ENCODE measurements at places on chromosomes 11 and 22. TPM values are rescaled to one million over a fixed set of nuclear protein-coding genes. Genes with fewer than 3 reads are reported as not detected.

DNA sequence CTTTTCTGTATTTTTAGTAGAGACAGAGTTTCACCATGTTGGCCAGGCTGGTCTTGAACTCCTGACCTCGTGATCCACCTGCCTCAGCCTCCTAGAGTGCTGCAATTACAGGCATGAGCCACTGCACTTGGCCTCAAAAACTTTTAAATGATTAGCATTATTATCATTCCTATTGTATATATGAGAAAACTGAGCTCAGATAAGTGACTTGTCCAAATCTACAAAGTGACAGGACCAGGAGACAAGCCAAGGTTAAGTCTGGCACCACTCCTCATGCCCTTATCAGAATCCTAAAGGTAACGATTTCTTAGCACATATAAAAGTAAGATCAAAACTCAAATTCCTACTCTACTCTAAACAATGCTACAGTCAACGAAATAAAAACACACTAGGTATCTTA is 32.2 kb upstream of the CHRNA10 start:
- no peak for DNase-seq

DNA sequence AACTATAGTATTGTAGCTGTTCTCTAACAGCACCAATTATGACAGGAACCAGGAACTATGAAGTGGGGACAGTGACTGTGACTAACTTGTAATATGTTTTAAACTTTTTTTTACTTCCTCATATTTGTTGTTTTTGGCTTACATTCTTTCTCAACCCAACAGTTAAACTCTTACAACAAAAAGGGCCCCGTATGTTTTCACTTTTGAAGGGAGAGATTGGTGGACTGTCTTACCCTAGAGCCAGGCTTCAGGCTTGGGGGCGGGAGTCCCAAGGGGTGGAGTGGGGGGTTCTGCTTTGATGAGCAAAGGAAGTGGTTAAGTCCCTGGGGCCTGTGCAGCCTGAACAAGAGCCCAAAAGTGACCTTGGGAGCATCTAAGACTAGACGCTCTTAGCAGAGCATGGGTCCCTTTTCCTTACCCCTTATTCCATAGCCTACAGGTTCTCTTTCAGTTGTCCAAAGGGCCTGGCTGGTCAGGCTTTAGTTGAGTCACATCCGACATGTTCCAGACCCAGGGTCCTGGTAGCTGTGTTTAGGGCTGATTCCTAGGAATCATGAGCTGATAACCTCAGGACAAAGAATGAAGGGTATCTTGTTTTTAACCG is 38.8 kb downstream of the STIM1 start:
- no peak for DNase-seq

- peak; percentile 81 for DNase-seq
Measured at GRCh38 chr22:39277142-39277607, 32.4 kb upstream of the PDGFB start.

DNA sequence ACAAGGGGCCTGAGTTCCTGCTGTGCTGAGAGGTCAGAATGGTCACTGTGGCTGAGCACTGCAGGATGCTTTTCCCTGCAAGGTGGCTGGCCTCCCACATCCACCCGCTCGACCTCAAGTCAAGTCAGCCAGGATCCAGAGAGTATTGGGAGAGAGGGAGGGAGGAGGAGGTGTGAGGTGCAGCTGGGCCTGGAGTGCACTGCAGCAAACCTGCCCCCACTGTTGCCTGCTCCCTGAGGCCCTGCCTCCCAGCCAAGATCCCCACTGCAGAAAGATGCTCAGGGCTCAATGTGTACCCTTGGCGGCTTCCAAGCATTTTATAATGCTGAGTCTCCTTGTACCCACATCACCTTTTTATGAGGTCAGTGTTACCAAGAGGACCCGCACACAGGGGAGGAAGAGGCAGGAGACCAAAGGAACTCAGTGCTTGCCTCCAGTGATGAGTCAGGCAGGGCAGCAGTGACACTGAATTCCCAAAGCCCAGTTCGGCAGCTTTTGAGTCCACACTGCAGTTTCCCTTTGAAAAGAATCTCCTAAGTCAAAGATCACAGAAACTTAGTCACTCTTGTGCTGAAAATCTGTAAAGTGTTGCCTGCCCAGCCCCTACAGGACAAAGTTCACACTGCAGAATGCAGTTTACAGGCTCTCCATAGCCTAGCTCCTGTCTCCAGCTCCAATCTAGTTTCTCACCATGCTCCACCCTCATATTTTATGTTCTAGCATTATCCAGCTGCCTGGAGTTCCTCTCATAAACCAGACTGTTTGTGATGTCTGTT is 3.1 kb downstream of the ENDOD1 start:
- peak; percentile 61 for DNase-seq

DNA sequence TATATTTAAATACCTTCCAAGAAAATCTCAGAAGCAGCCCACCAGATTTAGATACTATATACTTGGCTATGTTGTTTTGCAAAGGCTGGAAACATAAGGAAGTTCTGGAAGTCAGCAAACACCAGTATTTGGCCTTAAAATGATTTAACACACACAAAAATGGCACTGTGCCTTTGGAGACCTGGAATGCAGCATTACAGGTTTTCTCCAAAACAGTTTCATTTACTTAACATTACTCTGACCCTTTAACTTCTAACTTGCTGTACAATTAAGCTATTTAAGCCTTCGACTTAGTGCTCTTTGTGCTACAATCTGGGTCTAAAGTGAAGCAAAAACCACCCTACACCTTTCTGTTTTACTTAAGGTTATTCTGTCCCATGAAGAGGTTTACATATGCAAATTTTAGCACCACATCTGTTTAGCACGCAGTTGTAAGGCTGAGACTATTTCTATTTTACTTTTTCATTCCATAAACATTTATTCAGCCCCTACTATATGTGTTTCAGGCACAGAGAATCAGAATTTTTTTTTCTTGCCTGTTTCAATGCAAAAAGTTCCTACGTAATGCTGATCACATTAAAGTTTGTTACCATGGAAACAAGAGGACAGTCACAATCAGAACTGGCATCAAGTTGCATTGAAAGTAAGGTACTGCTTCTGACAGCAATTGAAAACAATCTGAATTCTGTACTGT is 70.3 kb downstream of the MAML2 start:
- peak; percentile 43 for DNase-seq

GRCh38 chr11:123230346-123230745 is 35.3 kb upstream of the CLMP start:
- DNase-seq = no peak

- DNase-seq = peak; percentile 92
Measured at GRCh38 chr22:32723643-32724042, 77.9 kb upstream of the TIMP3 start.

- DNase-seq = peak; percentile 66
Measured at GRCh38 chr22:46797355-46797754, 34.9 kb downstream of the TBC1D22A start.

DNA sequence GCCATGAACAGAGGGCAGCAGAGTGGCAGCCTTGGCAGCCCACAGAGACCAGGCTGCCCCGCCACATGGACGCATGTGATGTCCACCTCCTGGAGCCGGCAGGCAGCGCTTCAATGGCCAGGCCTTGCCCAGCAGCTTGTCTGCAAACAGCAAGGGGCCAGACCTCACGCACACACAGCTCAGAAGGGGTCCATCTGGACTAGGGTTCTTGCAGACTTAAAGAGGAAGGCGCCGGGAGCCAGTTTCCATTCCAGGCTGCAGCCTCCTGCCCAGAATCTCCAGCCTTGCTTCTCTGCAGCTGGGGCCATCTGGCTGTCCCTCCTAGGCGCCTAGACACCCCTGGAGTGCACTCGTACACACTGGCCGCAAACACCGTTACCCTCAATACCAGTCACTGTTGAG is 91.9 kb upstream of the TMEM45B start:
- no peak for DNase-seq

DNA sequence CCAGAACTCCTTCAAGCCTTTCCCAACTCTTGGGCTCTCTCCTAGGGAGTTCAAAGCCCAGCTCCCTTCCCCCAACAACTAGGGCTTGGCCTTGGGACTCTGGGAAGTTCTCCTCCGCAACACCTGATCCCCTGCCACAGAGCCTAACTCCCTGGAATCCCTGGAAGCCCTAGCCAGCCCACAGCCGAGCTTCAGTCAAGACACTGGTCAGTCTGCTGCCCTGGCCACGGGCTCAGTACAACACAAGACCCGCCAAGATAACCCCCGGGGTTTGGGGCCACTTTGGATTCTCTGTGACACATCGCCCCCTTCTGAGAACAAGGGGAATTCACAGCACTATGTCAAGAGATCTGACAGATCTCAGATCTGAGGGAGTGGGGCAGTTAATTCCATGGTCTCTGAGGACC is 58.3 kb downstream of the SLC22A12 start:
- DNase-seq = peak; percentile 13

GRCh38 chr11:72244060-72244360 is at the start of gene PHOX2A:
TSS of gene PHOX2A (minus strand) at chr11:72244176. CDS start at chr11:72244004, 172 bp downstream.
- DNase-seq = no peak

- DNase-seq = no peak
Measured at GRCh38 chr22:20012741-20013331, 3.8 kb downstream of the ARVCF start.

- no peak for DNase-seq
Measured at GRCh38 chr11:61709572-61709971, 29.4 kb downstream of the DAGLA start.

- DNase-seq = peak; percentile 53
Measured at GRCh38 chr11:75263944-75264349, 23.4 kb downstream of the TPBGL start.

- no peak for DNase-seq
Measured at GRCh38 chr11:102929166-102929565, 26.4 kb downstream of the MMP13 start.

- DNase-seq = peak; percentile 56
Measured at GRCh38 chr22:24325105-24325757, 54.6 kb downstream of the SPECC1L start.

DNA sequence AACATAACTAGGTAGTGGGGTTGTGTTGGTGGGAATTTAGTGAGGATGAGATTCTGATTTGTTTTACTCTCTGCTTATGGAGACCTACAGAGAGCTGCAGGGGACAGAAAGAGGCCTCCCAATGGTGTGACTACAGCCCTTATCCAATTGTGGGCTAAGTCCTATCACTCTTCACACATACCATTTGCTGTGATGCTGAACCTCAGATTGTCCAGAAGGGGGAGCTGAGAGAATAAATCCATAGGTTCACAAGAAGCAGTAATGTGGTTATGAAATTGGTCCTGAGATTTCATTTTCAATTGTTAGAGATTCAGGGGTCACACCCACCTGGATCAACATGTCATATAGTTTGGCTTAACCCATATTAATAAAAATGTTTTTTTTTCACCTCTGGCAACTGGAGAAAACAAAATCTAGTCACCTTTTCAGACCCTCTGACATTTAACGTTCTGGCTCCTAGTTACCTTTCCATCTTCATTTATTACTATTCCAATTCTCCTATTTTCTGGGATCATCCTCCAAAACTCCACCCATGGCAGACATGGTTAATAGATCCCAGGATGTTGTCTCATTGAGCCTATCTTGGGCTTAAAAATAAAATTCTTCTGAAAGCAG is 53.3 kb upstream of the PTPN5 start:
- peak; percentile 58 for DNase-seq

- no peak for DNase-seq
Measured at GRCh38 chr22:37097346-37097745, 12.2 kb downstream of the TMPRSS6 start.

DNA sequence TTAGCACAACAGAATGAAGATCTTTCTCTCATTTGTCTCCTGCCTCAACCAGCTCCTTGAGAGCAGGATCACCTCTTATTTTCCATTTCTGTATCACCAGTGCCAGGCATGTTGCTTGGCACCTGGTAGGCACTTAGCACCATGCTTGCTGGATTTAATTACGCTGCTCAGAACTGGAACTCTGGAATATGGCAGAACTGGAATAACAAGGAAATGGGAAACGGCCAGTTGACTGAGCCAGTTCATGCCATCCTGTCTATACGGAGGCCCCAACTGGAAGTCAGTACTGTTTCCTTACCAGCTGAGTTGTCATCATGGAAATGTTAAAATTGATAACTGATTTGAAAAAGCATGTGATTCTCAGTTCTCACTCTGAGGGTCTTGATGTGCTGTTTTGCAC is 69.5 kb upstream of the YWHAH start:
- no peak for DNase-seq

GRCh38 chr11:62771144-62772021 is at the start of gene TAF6L:
TSS of gene TAF6L (plus strand) at chr11:62771396. CDS start at chr11:62775784, 4,388 bp downstream.
- peak; percentile 92 for DNase-seq

DNA sequence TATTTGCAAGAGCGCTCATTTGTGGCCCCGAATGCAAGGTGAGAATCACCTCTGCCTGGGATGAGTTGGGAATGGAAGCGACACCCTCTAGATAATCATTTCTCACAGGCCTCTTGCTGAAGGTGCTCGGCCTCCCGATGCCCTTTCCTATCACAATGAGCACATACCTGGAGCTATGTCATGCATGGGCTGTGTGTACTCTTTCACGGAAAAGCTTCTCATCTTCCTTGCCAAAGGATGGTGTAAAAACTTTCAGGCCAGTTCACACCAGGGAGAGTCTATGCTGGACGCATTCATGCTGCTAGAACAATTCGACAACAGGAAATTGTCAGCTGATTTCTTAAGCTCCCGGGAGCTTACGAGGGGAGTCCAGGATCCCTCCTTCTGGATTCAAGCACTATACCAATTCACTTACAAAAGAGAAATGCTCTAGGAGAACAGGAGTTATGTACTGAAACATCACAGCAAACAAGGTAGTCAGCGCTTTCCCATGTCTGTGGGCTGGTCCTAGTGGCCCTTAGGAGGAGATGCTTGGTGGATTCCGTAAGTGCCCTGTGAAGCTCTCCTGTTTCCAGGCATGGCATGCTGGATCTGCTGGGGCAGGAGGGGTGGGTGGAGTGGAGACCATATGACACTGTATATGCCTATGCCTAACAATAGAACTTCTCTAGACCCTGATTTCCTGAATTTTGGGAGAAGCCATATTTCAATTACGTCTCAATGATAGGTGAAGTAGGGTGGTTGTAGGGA is 53.1 kb upstream of the B3GAT1 start:
- no peak for DNase-seq

GRCh38 chr11:47881145-47881544 is 33.0 kb upstream of the NUP160 start:
- DNase-seq = no peak

- DNase-seq = no peak
Measured at GRCh38 chr22:20464096-20464614, 26.5 kb upstream of the SCARF2 start.

The MPZL3 gene
- total RNA-seq = 81.4 TPM

The PANX2 gene
- total RNA-seq = 0.26 TPM

The THRSP gene
- total RNA-seq = not detected

The ALDH3B1 gene
- 6.1 TPM for total RNA-seq

The PSMD13 gene
- total RNA-seq = 146 TPM

The PTPN5 gene
- not detected for total RNA-seq

The OR2AG1 gene
- total RNA-seq = not detected

The CD248 gene
- total RNA-seq = under 0.01 TPM

The GNAZ gene
- under 0.01 TPM for total RNA-seq

The RFPL2 gene
- not detected for total RNA-seq

The HORMAD2 gene
- total RNA-seq = not detected

Data from bronchial epithelial cell (primary cell).